ENCODE measurements at places on chromosomes 2 and 18. TPM values are rescaled to one million over a fixed set of nuclear protein-coding genes. Genes with fewer than 3 reads are reported as not detected.

Gene ATP6V1C2
- 16.8 TPM for polyA plus RNA-seq

Gene CNNM4
- 3.2 TPM for polyA plus RNA-seq

Gene SLC9A4
- 2.0 TPM for polyA plus RNA-seq

Gene CD8B
- 1.6 TPM for polyA plus RNA-seq

Gene POTEJ
- not detected for polyA plus RNA-seq

Gene MAPK4
- polyA plus RNA-seq, result 0.16 TPM

Gene SPDYA
- polyA plus RNA-seq, result 0.40 TPM

Gene ADCYAP1
- polyA plus RNA-seq, result not detected

Gene DSC3
- polyA plus RNA-seq, result 41.7 TPM

Gene UGT1A7
- polyA plus RNA-seq, result 28.8 TPM

Gene C1GALT1C1L
- polyA plus RNA-seq, result 0.45 TPM

Gene MOGAT1
- polyA plus RNA-seq, result not detected

Gene VAMP5
- 19.5 TPM for polyA plus RNA-seq

Gene B3GNT7
- 1.6 TPM for polyA plus RNA-seq

Gene SLC30A3
- 0.08 TPM for polyA plus RNA-seq

Gene CYTIP
- 1.6 TPM for polyA plus RNA-seq

Gene LCT
- not detected for polyA plus RNA-seq

Gene ALPG
- not detected for polyA plus RNA-seq
